ENCODE measurements at places on chromosomes 1 and 21.

DNA sequence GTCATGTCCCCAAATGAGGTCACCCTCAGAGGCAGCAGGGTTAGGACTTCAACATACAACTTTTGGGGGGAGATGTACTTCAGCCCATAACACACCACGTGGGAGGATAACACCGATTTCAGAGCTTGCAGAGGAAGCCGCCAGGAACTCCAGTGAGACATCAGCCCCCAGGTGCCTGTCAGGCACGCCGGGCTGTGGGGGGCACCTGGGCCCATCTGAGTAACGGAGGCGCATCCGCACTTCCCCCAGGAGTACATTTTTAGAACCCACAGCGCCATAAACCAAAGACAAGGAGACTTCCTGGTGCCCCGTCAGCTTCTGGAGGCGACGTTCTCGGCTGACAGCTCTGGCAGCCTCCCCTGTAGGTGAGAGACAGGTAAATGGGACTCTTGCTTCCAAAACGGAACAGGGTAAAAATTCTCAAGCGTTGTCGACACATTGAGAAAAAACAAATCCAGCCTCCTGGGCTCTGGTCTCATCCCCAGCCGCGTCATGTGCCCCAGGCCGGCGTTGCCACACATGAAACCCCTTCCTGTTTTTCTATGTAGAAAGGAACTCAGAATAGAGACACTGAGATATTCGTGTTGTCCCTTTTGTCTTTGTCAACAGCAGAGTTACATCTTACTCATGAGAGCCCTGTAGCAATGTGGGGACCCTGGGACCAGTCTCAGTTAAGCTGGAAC is 93.3 kb downstream of the PDE9A start:
- DNase-seq: no peak

- no peak for DNase-seq
Measured at GRCh38 chr1:93705892-93706500, 24.4 kb upstream of the BCAR3 start.

DNA sequence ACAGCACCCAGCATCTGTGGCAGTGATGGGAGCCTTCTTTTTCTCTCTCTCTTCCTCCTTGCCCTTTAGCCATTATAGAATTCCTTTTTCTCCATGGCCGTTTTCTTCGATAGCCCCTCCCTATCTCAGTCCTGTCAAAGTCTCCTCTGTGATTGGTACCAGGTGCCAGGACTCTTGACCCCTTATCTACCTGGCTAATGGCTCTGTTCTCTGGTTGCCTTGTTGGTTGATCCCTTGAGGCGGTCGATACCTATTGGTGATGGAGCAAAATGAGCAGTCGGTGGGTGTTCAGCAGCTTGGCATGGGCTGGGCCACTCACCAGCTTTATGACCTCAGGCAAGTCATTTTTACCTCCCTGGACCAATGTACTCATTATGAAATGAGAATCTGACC is 2.0 kb downstream of the ATF3 start:
- DNase-seq: no peak

DNA sequence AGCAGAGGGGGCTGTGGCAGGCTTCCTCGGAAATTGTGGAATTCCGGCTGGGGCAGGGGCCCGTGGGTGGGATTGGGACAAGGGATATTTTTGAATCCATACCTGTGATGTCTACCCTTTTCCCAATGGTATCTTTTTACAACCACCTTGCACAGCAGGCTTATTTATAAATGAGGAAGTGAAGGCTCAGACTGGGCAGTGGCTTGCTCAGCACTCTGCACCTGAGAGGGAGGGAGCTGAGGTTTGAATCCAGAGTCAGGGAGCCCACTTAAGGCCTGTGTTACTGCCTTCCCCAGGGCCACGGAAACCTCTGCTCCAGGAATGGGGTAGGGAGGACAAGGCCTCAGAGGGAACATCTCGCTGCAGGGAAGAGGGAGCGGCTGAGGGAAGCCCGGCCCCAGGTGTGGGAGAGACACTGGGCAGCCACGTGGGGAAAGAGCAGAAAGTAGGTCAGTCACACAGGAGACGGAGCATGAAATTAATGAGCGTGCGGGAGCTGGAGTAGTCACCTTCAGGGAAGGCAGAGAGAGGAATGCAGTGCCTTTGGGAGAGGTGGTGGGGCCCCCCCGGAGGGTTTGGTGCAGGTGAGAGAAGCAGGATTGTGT is 35.4 kb upstream of the SCMH1 start:
- DNase-seq: no peak

DNA sequence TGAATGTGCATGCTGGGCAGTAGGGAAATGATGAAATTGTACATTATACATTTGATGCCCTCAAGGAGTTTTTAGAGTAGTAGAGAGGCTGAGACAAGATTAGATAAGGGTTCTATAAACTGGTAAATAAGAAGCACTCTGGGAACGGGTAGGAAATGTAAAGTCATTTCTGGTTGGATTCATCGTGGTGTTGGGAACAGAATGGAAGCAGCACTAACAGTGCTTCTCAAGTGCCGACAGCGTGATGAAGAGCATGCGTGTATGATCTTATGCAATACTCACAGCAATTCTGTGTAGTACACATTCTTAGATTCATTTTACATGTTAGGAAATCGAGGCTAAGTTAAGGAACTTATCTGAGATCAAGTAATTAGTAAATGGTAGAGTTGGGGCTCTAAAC is 45.9 kb downstream of the GPR88 start:
- DNase-seq: no peak

- no peak for DNase-seq
Measured at GRCh38 chr1:164605254-164606091, 46.5 kb downstream of the PBX1 start.

GRCh38 chr1:38134294-38134755 is 87.7 kb upstream of the POU3F1 start:
- no peak for DNase-seq

DNA sequence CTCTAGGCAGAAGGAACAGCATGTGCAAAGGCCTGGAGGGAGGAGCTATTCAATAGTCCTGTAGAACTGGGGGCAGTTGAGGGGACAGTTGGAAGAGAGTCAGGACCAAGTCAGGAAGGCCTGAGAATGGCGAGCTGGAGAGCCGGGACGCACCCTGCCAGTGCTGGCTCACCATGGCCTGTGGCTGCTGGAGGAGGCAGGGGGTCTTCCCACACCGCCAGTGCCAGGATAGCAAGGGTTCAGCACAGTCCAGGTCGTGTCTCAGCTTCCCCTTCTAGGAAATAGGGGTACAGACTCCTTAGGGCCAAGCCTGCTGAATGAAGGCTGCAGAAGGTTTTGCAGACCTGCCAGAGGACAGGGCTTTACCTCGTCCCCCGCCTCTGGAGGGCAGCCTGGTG is 7.3 kb downstream of the PODN start:
- no peak for DNase-seq

DNA sequence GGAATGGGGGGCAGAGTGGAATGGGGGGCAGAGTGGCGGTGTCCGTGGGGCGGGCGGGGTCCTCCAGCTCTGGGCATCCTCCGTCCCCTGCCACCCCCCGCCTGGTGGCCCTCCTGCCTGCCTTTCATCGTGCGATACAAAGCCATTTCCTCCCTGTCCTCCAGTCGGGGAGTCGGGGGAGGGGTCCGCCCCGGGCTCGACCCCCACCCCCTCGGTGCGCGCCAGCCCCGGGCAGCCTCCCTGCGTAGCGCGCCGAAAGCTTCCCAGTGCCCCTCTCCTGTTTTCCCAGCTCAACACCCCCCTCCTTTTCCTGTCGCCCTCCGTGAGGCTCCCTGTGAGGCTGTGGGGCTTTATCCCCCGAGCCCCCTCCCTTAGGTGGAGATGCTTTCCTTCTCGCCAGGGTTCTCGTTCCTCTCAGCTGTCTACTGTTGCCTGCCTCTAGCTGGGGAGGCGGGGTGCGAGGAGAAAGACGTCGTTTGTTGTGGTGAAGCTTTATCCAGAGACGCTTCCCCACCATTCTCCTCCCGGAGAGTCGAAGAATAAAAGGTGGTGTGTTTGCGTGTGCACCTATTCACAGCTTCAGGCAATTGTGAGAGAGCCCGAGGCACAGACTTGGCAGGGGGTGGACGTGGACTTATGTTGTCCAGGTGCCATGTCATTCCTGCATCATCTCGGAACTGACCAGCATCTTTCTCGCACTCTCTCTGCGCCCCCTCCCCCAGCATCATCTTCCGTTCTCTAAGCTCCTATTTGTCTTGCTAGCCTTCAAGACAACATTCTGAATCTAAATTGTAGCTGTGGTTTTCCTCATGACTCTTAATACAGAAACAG is 848 bp downstream of the DNM3 start:
- DNase-seq: no peak

GRCh38 chr1:12185918-12186678 is 19.3 kb downstream of the TNFRSF1B start:
- DNase-seq: no peak

DNA sequence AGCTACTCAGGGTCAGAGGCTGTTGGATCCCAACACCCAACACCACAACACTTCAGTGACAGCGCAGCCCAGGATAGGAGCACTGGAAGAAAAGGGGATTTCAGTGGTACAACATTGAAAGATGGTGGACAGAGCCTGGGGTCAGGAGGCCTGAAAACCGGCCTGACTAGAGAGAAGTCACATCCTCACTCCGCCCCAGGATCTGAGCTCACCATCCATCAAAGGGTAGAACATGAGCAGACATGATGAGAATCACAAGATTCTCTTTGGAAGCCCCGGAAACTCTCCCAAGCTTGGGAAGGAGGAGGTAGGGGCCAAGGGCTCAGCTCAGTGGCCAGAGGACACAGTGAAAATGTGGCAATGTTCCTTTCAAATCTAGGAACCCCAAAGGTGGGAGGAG is 271.3 kb downstream of the NPHP4 start:
- DNase-seq: no peak

- no peak for DNase-seq
Measured at GRCh38 chr1:194447636-194448035, 1261.2 kb upstream of the B3GALT2 start.

DNA sequence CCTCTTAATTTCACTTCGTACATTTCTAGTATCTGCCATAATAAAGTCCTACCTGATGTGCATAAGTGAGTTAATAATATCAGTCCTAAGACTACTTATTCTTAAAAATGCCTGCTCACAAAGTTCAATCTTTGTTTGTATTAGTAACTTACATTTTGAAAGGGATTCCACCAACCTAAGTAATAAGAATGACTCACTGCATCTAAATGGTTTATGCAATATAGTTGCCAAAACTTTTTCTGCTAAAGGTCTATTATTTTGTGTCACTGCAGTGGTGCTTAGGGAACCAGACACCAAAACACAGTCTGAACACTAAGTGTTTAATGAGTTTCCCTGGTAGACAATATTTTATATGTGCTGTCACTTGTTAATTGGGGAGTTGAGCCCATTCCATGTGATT is 1.8 kb downstream of the ZNF669 start:
- DNase-seq: no peak

GRCh38 chr1:112446411-112446810 is 50.4 kb downstream of the CTTNBP2NL start:
- DNase-seq: no peak

GRCh38 chr1:61056573-61057439 is 25.6 kb upstream of the NFIA start:
- no peak for DNase-seq

- no peak for DNase-seq
Measured at GRCh38 chr1:153337980-153338853, 10.4 kb downstream of the PGLYRP4 start.

DNA sequence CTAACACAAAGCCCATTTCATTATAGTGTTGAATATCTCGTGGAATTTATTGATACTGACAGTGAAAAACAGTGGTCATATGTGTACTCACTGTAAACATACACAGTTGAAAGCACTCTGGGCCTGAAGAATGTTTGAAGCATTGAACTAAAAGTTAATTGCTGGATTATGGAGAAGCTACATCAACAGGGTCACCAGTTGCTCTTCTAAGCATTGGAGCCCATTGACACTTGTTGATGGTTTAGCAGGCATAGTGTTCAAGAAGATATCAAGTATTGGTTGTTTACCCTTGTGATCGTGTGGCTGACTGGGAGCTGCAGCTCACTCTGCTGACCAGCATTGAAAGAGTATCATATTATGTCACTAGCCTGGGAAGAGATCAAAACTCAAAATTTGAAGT is 10.3 kb downstream of the ZYG11A start:
- no peak for DNase-seq

- DNase-seq: no peak
Measured at GRCh38 chr1:55402671-55403464, 187.7 kb upstream of the USP24 start.

DNA sequence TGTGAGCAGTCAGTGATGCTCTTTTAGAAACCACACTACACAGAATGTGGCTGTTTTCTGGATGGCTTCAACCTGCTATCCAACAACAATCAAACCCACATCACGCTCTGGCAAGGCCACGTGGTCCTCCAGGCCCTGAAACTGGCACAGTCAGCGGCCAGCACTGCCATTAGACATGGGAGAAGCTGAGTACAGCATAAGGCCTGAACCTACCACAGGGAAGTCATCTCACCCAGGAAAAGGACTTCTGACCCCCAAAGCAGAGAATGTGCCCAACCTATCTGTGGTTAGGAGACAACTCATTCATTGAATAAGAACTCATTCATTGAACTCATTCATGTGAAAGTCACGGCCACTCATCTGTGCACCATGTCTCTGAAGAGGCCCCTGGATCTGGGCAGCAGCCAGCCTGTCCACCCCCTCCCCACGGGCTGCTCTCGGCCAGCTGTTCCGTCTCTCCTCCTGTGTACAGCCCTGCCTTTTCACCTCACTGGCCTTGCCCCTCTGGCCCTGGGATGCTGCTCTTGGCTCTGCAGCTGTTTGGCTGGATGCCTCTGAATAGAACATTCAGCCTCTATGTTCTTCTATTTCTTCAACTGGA is 41.1 kb downstream of the C1orf198 start:
- no peak for DNase-seq

GRCh38 chr1:8409606-8410005 is 91.7 kb downstream of the SLC45A1 start:
- DNase-seq: no peak

GRCh38 chr1:22043198-22043769 is 9.2 kb upstream of the CDC42 start:
- DNase-seq: no peak

DNA sequence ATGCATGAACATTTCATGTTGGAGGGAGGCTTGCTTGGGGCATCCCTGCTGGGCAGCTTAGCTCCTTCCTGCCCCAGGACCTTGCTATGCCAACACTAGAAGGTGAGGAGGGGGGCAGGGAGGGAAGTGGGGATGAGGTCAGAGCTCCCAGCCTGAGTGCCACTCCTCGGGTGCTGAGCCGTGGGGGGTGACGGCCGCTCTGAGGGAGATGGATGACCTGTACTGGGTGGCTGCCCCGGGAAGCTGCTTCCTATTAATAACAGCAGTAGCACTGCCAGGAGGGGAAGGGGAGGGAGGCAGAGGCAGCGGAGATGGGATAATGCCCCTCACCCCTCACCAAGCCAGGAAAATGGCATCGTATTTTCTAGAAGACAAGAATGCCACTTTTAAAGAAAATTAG is 60.6 kb downstream of the UBIAD1 start:
- no peak for DNase-seq

- DNase-seq: no peak
Measured at GRCh38 chr21:36927719-36928117, 38.8 kb downstream of the HLCS start.

- no peak for DNase-seq
Measured at GRCh38 chr21:24276204-24276603, 1331.1 kb downstream of the MRPL39 start.

DNA sequence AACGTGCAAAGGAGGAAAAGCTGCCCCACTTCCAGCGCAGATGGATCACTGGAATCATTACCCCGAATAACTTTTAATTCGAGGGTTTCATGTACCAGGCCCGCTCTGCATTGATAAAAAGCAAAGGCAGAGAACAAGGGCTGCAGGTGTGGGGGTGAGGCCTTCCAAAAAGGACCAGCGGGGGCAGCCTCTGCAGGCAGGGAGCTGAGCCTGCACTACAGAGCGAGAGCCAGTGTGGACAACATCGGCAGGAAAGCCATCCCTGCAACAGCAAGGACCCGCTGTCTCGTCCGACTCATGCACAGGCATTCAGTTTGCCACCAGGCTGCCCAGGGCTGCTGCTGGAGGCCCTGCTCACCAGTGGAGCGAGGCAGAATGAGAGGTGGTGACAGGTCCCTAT is 27.1 kb upstream of the AJAP1 start:
- no peak for DNase-seq

All from iPS DF 19.7 (cell line).